ENCODE measurements at places on chromosomes 7 and 10. TPM values are rescaled to one million over a fixed set of nuclear protein-coding genes. Genes with fewer than 3 reads are reported as not detected.

Gene SEMA3C
- polyA plus RNA-seq: 55.0 TPM

Gene RHOBTB1
- polyA plus RNA-seq: 71.0 TPM

Gene PRSS37
- 0.14 TPM for polyA plus RNA-seq

Gene CTTNBP2
- 29.7 TPM for polyA plus RNA-seq

Gene CYP3A7
- polyA plus RNA-seq: 0.42 TPM

Gene NME8
- polyA plus RNA-seq: not detected

Gene TNKS2
- polyA plus RNA-seq: 58.8 TPM

Gene AOAH
- polyA plus RNA-seq: 3.4 TPM

Gene MTPN
- polyA plus RNA-seq: 150 TPM

Gene GFRA1
- 24.0 TPM for polyA plus RNA-seq

Gene FXYD4
- 0.23 TPM for polyA plus RNA-seq

Gene EPHB6
- polyA plus RNA-seq: 22.3 TPM

Gene GPR26
- polyA plus RNA-seq: 0.03 TPM

Gene ANKRD61
- polyA plus RNA-seq: 1.4 TPM

Gene FOXI2
- polyA plus RNA-seq: 2.5 TPM

Gene MMP21
- 0.33 TPM for polyA plus RNA-seq

Gene LIPJ
- polyA plus RNA-seq: 0.05 TPM

- DNase-seq: no peak
Observed at GRCh38 chr7:135755351-135755753, 6.7 kb upstream of the FAM180A start.

GRCh38 chr7:118836933-118837332 lies 612.4 kb downstream of the ANKRD7 start:
- DNase-seq: no peak

- DNase-seq: no peak
Observed at GRCh38 chr10:121032460-121032859, 181.3 kb downstream of the WDR11 start.

DNA sequence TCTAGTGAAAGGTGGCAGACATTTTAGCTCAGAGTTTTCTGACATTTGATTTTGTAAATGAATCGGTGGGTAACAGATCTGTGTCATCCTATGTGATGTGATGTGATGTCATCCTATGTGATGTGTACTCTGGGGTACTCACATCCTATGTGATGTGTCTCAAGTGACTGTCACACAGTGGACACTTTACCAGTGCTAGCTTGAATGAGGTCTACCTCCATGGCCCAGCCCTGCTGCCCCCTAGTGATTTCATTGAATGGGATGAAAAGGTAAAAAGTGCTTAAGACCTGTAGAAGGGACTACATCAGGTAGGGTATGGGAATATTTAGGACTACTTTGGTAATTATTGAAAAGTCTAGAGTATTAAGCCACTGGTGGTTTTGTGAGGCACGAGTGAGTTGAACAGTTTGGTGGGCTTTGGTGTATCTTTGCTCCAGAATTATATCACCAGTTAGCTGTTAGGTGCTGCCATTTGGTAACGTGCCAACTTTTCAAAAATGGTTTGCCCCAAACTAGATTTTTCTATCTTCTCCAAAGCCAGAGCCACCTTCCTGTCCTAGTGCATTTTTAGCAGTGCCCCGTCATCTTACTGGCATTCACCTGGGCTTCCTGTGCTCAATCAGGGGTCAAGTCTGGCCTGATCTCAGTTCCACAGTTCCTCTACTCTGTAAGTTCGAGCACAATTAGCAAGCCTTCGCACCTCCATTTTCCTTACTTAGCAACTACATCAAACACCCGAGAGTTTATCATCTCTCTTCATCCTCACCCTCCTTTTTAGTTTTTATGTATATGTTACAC lies 9.7 kb downstream of the EIF4H start:
- DNase-seq: no peak

DNA sequence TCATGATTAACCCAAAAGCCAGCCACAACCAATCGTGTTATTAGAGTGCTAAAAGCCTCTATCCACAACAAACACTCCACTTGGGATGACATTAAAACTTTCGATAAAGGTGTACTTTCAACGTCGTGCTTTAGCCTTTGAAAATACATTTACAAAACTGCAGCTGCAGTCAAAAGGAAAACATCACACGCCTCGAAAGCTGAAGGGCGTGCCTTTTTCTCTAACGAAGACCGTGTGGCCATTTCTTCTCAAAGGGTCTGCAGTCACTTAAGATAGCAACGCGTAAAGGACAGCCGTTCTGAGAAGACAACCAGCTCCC lies 1.1 kb downstream of the ARHGAP12 start:
- DNase-seq: peak; percentile 16

DNA sequence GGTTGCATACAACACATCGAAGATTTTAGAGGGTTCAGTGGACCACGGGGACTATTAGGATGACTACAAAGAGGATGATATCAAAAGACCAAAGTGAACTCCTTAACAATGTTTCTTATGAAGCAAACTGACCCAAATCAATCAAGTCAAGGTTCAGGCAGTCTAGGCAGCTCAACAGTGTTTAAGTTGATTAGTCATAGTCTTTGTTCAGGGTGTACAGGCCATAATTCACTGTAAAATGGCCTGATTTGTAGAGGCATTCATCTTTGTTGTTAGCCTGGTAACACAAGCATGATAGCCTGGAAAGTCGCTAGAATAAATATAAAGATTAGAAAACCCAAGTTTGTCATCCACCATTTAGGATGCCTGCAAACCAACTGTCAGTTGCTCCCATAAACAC lies 32.6 kb downstream of the ANTXRL start:
- no peak for DNase-seq

DNA sequence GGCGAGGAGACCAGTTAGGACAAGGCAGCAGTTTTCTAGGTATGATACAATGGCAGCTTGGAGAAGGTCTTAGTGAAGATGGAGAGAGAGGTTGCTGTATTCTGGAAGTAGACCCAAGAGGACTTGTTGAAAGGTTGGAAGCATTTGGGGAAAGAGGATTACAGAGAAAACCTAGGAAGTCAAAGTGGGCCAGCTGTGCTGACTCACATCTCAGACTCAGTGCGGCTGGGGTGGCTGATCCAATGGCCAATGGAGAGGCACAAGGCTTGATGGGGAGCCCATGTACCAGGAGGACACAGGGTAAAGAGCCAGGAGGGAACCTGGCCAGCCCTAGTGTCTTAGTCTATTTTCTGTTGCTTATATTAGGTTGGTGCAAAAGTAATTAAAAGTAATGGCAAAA lies 194.5 kb upstream of the GALNT17 start:
- DNase-seq: no peak

GRCh38 chr10:130066743-130067142 lies 43.9 kb downstream of the C10orf143 start:
- no peak for DNase-seq

GRCh38 chr7:42527004-42527403 lies 290.0 kb upstream of the GLI3 start:
- no peak for DNase-seq

- DNase-seq: no peak
Observed at GRCh38 chr7:74148491-74148890, 25.7 kb upstream of the EIF4H start.

- DNase-seq: no peak
Observed at GRCh38 chr10:30176182-30176581, 116.8 kb upstream of the JCAD start.

DNA sequence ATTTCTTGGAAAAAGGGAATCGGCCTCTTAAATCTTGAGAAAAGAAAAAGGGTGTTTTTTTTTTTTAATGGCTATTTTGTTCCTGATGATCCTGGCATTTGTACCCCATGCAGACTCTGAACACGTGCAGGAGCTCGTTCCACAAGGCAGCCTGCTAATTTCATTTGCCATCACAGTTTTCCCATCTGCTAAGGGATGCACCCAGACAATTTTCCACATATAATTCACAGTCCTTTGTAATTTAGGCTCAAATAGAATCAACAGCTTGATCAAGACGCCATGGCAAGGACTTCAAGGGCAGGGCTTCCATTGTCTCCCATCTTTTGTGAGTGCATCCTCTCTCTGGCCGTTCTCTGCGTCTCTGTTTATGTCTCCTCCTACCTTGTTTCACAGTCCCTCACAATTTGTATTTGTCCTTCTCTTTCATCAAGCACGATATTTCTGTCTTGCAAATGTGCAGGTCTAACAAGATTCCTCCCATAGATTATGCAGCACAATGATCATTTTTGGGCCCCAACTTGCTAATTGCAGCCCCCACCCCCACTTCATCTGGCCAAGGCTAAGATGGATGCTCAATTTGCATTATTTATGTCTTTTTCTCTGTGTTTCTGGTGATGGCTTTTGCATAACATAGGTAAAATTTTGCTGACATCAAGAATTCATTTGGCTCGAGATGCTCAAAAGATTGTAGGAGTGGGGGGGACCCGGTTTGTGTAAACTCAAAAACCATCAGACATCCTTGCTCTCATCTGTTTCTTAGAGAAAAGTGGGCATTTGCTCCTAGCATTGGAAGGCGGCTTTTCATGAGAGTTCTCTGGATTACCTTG lies 356.0 kb upstream of the NPVF start:
- no peak for DNase-seq

GRCh38 chr10:22628309-22628708 lies 86.1 kb downstream of the PIP4K2A start:
- no peak for DNase-seq

DNA sequence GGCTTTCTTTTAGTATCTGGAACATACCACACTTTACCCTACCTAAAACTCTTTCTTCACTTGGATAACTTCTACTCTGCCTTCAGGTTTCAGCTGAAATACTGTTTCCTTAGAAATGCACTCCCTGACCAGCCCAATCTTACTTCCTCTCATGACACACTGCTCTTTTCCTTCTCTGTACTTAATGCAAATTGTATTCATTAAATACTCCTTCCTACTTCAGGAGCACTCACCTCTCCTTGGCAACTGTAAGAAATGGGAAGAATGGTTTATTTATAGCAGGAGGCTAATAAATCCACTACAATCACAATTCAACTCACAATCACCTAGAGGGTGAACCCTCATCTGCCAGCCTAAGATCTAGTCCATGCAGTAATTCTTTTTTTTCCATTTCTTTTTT lies 15.2 kb downstream of the ZCWPW1 start:
- DNase-seq: no peak

GRCh38 chr10:67696679-67697078 lies 684 bp upstream of the CTNNA3 start:
- DNase-seq: no peak

DNA sequence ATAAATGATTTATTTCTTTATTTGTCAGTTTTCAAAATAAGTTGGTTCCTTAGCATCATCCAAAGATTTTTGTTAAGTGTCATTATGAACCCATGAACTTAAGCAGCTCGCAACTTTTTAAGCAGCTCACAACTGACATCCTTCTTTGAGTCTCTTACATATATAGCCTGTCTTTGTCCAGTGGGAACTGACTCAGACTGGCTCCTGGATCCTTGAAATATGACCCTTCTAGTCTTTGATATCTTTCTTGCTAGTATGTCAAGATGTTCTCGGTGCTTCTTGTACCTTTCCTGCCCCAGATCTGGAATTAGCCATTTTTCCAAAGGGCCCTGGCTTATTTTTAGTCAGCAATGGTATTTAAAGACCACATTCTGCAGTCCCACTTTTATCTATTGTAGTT lies 53.9 kb upstream of the ARID5B start:
- no peak for DNase-seq

DNA sequence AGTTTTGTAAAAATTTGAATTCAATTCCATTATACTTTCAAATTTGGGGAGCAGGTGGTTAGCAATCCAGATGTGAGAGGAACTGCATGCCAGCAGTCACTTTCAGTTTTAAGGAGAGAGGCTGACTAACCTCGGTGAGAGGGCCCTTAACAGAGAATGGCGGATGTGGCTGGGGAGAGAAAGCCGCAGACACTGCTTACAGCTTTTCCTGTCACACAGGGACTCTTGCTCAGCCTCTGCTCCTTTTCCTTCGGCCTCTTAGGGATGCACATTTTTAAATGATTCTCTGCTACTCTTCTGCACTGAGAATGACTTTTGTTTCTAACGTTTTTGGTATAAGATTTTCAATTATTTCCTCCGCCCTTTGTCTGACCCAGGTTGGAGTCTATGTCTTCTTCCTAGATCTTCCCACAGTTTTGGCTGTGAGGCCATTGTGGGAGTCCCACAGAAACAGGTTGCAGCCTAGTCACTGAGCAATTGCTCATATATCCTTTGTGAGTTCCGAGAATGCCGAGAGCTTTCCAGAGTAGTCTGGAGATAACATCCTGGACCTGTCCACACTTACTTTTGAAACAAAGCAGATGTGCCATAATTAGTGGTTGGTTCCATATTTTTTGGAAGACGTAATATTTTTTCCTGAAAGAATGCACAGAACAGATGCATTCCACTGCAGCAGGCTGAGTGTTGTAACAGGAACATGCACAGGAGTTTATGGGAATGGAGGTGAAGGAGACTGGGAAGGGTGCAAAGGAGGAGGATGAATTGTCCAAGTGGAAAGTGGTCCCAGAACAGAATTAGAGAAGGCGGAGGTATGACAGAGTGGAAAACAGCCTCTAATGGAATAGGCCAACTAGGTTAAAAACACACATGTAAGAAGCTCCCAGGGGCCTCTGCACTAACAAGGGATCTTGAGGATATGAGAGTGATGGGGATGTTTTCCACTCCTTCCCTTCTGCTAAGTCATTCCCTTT lies 168.0 kb upstream of the ZNF32 start:
- DNase-seq: no peak

DNA sequence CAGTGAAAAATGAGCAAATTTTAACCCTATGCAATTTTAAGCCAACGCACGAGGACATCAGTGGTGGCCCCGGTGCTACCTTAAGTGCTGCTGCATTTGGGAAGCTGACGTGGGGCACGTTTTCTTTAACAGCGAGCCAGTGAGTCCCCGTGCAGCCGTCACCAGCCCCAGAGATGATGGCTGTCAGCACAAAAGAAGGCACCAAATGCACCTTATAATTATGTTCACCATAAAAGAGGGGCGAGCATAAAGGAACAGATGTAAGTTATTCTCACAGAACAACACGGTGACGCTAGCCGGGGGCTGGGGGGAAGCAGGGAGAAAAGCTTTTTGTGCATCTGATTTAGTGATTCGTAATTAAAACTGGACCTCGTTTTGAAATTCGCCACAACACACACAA lies 260.1 kb downstream of the DNAJB6 start:
- no peak for DNase-seq

GRCh38 chr7:103116511-103116910 lies 32.4 kb downstream of the NAPEPLD start:
- DNase-seq: no peak

- no peak for DNase-seq
Observed at GRCh38 chr10:32332299-32332750, 14.6 kb downstream of the EPC1 start.

GRCh38 chr7:71442492-71443190 lies 310.7 kb downstream of the GALNT17 start:
- no peak for DNase-seq

GRCh38 chr7:18624459-18624858 lies 128.9 kb downstream of the HDAC9 start:
- DNase-seq: no peak

GRCh38 chr7:113892818-113893217 lies 26.0 kb downstream of the PPP1R3A start:
- no peak for DNase-seq

DNA sequence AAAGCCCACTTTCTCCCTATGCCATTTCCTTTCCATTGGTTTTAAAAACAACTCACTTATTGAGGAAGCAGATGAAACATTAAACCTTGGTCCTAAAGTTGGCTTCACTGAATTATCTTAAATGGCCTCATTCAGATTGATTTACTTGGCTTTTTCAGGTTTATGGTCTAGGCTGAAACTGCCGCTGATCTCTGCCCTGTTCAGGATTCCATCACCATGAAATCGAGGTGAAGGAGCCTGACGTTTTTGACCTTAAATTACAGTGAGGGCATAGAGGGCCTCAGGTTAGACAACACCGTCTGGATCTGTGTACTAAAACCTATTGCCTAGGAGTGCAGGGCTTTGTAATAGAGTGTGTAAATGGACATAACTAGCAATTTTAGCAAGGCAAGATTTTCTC lies 383.7 kb downstream of the THSD7A start:
- no peak for DNase-seq
